Hepatocyte (in vitro differentiated cells): ENCODE measurements at places on chromosomes 5 and 9.

DNA sequence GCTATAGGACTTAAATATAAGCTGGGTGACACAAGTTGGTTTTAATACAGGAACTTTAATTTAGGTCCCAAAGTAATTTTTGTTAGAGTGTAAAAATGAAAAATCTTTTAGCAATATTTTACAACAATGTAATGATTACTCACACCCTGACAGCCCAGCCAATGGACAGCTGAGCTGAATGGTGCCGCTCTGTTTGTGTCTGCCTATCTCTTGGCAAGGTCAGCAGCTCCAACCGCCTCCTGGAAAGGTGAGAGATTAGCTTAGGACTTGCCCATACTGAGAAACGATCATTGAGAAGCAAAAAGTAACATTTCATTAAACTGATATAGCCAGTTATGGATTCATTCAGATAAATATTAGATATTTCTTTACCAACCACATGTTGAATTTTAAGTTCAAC is 463.6 kb upstream of the CD180 start:
- DNase-seq, result no peak

GRCh38 chr9:123349691-123350480 is 6.1 kb upstream of the CRB2 start:
- peak; percentile 81 for DNase-seq

DNA sequence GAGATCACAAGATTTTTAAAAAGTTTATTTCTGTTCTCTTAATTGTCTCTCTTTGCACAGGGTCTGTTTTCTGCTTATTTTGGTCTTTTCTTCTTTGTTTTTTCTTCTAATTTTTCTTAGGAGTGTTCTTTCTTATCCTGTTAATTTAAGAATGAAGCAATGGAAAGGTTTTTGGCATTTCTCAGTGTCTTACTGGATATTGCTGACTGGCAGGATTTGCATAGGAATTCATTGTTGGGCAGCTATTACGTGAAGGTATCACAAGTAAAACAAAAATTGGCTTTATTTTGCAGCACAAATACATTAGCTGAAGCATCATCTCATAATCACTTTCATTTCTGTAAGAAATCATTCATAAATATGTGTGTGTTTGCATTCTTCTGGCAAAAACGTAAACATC is 566.9 kb upstream of the CDH6 start:
- no peak for DNase-seq

DNA sequence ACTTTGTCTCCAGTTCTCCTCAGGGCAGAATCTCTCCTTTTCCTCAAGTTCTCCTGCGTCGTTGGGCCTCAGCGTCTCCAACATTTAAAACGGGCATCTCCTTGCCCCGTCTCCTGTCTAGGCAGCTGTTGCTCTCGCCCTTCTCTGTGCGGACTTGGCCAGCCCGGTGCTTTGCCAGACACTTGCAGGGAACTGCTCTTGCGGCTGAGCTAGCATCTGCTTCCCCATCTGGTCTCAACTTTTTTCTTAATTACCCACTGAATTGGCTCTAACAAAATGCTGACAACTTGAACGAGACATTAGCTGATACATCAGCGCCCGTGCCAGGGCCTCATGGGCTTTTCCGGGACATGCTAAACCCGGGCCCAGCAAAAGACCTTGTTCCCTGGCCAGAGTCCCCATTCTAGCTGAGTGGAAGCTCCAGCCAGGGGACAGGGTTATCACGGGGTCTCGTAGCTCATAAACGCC is 25.1 kb downstream of the ZNF618 start:
- DNase-seq, result no peak

GRCh38 chr9:91359083-91359482 is 2.6 kb downstream of the AUH start:
- no peak for DNase-seq

DNA sequence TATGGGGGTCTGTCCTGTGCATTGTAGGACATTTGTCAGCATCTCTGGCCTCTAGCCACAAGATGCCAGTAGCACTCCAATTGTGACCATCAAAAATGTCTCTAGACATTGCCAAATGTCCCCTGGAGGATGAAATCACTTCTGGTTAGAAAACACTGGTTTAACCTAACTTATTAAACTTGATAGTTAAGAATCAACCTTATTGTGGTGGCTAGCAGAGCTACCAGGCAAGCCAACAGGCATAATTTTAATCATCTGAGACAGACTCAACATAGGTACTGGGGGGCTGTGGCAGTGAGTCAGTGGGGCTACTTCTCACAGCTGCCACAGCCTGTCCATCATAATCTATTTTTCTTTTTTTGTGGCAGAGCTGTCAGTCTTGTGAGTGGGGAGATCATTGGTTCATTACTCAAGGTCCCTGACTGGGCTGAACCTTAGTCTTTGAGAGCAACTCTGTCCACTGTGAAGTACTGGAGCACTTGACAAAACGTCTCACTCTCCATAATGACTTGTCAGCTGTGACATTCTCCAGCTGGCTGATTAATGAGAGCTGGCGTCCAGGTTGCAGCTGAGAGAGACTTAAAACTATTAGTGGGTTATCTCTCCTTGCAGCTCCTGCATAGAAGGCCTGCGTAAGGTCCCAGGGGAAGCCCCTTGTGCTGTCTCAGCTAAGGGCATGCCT is 107.9 kb downstream of the DCP2 start:
- no peak for DNase-seq

DNA sequence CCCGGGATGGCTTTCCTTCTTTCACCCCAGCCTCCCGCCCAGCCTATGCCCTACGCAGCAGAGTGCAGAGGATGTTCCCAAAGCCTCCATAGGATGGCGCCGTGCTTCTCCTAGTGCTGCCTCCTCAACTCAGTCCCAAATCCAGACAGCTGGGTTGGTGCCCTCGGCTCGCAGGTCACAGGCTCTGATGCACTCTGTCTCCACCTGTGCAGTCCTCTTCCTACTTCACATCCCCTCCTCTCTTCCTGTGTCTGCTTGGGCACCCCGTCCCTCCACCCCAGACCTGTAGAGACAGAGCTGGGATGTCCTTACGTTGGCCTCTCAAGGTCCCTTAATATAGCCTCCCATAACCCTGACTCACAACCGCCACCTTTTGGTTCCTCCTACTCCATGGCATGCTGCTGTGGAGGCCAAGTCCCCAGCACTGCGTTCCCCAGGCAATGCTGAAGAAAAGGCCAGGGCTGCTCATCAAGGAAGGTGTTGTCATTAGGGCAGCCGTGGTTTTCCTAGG is 314.4 kb downstream of the GADD45G start:
- DNase-seq, result peak; percentile 61

GRCh38 chr9:134112561-134112960 is 23.3 kb upstream of the WDR5 start:
- no peak for DNase-seq

DNA sequence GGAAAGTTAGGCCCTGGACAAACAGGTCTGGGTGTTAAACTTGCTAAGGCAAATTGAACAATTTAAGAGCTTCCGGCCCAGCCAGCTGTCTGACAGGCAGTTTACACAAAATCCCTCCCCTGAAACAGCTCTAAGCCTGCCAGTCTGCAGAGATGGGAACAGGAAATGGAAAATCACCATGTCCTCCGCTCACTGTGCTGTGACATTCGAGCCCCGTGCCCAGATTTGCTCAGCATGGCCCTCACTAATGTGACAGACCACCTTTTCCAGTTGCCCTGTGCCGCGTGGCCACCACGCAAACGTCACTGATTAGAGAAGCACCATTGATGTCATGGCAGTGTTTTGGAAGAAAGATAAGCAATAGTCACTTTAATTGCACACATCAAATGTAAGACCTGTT is 41.0 kb downstream of the CCNJL start:
- peak; percentile 34 for DNase-seq

DNA sequence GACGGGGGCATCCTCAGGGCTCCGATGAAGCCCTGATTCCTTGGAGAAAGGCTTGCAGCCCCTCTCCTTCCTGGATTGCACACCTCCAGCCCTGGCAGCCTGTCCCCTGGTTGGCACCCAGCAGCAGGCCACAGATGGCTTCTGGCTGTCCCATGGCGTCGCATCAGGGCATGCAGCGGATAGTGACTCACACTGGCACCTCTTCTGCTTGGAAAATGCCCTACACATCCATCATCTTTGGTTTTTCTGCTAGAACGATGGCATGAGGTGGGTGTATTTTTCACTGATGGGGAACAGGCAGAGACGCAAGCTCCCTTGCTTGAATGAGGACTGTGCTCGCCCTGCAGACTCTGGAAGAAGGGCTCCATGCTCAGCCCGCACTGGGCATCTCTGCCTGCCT is 23.2 kb upstream of the IER5L start:
- DNase-seq, result no peak

GRCh38 chr5:6579535-6579934 is 53.3 kb downstream of the NSUN2 start:
- DNase-seq, result no peak

DNA sequence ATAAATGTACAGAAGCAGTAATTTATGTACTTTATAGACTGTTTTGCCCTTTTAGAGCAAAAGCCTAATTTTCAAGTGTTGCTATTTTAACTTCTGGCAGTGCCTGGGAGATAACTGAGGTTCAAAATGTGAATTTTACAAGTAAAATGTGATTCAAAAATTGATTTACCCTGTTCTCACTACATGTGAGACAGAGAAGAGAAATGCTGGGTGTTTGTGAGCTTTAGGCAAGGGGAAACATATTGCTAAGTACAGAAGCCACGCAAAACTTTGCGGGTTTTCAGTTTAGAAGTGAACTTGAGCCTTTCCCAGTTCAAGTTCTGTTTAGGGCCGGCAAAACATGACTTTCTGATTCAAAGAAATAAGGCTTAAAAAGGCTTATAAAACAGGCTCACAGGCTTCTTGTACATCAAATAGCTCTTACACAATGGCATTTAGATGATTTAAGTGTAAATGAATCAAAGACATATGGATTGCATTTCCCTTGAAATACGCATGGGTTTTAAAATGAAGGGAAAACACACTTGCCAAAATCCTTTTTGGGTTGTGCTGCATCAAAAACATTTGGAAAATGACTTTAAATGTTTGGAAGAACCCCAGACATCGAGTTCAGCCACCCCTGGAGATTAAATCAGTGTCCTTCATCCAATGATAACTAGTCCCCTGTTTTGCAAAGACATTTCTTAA is 370.8 kb upstream of the MEF2C start:
- no peak for DNase-seq

DNA sequence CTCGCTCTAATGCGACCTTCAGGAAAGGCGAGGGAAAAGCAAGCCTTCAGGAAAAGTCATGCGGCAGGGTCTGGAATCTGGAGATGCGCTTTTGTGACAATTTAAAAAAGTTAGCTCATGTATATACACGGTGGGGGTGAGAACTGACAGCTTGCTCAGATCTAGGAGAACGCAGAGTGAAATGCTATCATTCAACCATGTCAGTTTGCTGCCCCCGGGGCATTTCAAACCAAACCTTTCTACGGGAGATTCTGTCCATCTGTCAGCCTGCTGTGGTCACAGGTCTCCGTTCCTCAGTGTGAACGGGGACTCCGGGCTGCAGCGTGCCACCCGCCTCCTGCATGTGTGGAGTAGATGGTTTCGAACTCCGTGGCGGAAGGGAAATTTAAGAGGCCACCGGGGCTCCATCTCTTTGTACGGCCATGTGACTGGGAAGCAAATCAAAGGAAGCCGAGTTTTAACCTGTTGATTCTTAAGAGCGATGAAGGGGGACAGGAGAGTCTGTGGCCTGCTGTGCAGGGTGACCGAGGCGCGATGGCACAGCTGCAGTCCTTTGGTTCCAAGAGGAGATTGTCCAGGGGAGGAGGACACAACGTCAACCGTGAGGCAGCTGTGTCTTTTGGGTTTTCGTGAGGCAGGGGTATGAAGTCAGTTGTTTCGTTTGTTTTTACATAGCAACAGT is 45.9 kb downstream of the OTULIN start:
- no peak for DNase-seq

DNA sequence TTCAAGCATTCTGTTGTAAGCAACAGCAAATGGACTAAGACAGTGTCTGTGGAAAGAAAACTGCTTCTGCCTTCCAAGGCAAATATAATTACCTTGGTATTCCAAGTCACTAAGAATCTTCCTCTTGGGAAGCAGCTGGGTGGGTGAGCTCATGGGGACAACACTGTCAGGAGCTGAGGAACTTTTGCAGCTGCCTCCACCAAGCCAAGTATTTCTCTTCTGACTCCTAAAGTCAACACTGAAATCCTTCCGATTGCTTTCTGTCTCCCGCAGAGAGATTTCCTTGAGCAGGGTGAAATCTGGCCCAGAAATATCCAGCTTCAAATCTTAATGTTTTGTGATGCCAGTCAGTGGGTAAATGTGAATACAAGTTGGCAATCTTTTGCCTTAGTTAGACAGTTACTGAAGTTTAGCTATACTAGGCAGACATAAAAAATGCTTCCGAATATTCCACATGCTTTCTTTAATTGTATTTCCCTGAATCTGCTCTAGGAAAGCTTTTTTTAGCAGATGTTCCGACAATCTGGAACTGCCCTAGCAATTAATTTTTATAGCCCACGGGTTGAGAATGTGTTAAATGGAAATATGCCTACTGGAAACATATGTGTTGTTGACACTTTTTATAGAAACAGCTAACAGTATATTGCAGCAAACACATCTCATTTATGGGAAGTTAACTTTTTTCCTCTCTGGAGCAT is 369.9 kb upstream of the DAB2 start:
- no peak for DNase-seq

- DNase-seq, result no peak
Measured at GRCh38 chr9:120257483-120257882, 322.5 kb downstream of the CDK5RAP2 start.

- peak; percentile 52 for DNase-seq
Measured at GRCh38 chr9:114908104-114908622, 22.2 kb downstream of the TNFSF8 start.

DNA sequence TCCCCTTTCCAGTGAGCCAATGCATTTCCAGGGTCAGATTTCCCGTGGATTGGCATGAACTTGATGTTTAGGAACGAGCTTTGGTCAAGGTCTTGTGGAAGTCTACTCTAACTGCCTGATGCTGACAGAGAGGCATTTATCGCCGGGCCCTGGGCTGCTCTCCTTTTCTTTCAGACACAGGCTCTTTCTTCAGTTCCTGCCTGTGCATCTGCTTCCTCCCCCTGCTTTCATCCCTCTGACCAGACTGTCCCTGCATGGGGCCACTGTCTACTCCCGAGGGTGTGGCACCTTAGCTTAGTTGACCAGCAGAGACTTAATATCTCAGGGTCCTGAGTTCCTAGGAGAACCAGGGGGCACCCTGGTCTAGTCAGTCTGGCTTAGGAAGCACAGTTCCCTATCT is 41.2 kb downstream of the RALGPS1 start:
- DNase-seq, result no peak

DNA sequence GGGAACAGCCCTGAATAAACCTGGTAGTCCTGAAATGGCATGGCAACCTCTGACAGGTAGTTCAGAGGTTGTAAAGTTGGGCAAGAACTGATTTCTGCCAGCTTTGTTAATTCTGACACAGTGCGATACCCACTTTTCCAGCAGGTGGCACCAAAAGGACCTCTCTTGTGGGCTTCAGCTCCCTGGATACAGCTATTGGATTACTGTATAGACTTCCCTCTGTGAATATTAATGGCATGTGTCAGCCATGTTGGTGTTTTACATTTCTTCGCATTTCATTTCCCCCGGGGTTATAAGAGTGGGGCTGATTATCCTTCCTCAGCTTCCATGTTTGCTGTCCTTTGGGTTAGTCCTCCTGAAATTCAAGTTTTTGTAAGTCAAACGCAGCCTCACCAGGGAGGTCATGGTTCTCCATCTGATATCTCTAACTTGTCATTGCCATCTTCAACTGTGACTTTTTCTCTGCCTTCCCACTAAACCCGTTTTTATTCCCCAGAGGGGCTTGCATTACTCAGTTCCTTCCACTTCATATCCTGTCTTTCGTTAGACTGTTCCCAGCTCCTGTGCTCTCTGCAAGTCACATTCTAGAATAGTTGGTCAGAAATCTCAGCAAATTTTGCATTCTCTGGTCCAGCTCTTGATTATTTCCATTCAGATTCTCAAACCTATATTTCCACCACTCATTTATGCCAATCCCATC is 135.6 kb downstream of the LIFR start:
- peak; percentile 75 for DNase-seq
